Stimulated activated memory B cell treated with anti-CD40 and anti-IgM and Interleukin-4, amounts not matched to agents 10 μg/mL and 1 μg/mL and 100 μg/mL, for 72 hours (primary cell): ENCODE measurements at places on chromosomes 5 and 9.

DNA sequence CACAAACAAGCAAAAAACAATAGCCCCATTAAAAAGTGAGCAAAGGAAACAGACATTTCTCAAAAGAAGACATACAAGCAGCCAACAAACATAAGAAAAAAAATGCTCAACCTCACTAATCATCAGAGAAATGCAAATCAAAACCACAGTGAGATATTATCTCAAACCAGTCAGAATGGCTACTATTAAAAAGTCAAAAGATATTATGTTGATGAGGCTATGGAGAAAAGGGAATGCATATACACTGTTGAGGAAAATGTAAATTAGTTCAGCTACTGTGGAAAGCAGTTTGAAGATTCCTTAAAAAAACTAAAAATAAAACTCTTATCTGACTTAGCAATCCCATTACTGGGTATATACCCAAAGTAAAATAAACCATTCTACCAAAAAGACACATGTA is 28.7 kb upstream of the BARX1 start:
- ATAC-seq = no peak

GRCh38 chr9:20462410-20462809 is 159.9 kb downstream of the MLLT3 start:
- no peak for ATAC-seq

DNA sequence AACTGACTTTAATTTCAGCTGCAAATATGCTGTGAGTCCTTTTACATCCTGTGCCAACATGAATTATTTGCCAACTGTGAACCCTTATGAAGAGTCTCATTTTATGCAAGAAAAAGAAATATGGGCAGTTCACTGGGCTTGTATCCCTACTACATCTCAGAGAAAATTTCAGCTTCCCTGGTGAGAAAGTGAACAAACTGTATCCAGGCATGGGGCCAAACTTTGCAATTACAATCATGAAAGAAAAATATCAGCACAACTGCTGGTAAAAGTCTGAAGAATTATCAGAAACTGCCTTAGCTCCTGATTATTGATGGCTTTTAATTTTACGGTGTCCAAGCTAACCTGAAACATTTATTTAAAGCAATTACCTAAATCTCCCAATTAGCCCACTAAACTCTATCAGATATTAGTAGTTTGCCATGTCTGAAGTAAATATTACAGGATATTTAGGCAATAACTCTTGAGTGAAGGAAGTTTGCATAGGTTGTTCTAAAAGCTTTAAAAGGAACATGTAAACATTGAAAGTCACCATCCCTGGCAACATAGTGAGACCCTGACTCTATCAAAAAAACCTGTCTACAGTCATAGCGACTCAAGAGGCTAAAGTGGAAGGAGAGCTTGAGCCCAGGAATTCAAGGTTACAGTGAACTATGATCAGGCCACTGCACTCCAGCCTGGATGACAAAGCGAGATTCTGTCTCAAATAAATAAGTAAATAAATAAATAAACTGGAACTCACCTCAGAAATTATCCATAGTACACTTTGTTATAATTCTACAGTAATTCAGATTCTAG is 83.9 kb upstream of the HCN1 start:
- no peak for ATAC-seq

- no peak for ATAC-seq
Measured at GRCh38 chr5:68137511-68138140, 77.9 kb upstream of the PIK3R1 start.

- ATAC-seq = no peak
Measured at GRCh38 chr5:4883360-4883759, 256.8 kb upstream of the ADAMTS16 start.

GRCh38 chr9:16898464-16898863 is 28.0 kb upstream of the BNC2 start:
- no peak for ATAC-seq

GRCh38 chr9:135591506-135592330 is 30.2 kb downstream of the PAEP start:
- ATAC-seq = no peak

DNA sequence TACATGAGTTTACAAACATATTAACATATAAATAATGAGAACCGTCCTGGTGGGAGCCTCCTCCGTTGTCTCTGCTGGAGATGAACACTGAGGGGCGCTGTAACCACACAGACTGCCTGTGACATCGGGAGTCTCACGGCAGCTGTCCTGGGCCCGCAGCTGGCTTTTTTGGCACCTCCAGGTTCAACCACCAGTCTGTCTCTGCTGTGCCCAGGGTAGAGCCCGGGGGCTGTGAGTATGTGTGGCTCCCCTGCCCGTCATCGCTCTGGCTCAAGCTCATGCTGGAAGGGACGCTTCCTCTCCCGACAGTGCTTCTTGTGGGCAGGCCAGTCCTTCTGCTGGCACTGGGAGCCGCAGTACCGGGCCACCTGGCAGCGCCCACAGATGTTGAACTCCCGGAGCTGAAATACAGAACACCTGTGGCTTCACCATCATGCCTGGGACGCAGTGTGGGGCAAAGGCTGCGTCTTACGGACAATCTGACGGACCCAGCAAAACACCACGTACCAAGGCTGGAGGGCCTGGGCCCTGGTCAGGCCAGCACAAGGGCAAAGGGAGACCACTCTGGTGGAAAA is 3.6 kb upstream of the DPH7 start:
- no peak for ATAC-seq

GRCh38 chr9:113646491-113646890 is 183.0 kb downstream of the RGS3 start:
- no peak for ATAC-seq

- ATAC-seq = no peak
Measured at GRCh38 chr9:77981332-77981731, 50.3 kb downstream of the GNAQ start.

GRCh38 chr9:85715587-85715986 is 26.2 kb downstream of the AGTPBP1 start:
- ATAC-seq = peak; percentile 93

GRCh38 chr9:7849362-7849761 is 49.8 kb upstream of the DMAC1 start:
- ATAC-seq = no peak

- ATAC-seq = no peak
Measured at GRCh38 chr5:154966874-154967273, 26.0 kb downstream of the MRPL22 start.

DNA sequence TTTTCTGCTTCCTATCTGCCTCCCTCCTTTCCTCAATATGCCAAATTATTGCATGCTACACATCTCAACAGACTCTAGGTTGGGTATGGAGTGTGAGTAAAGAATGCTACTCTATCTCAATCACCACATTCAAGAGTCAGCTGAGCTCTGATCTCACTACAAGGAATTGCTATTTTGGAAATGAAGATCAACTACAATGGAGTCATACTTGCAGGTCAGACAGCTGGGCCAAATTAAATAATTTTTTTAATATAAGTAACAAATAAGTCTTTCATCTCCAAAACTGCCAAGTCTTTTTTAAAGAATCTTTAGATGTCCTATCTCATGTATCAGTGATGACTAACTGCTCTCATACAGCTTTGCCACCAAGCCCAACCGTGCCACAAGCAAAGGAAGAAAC is 64.0 kb downstream of the DEPDC1B start:
- no peak for ATAC-seq

DNA sequence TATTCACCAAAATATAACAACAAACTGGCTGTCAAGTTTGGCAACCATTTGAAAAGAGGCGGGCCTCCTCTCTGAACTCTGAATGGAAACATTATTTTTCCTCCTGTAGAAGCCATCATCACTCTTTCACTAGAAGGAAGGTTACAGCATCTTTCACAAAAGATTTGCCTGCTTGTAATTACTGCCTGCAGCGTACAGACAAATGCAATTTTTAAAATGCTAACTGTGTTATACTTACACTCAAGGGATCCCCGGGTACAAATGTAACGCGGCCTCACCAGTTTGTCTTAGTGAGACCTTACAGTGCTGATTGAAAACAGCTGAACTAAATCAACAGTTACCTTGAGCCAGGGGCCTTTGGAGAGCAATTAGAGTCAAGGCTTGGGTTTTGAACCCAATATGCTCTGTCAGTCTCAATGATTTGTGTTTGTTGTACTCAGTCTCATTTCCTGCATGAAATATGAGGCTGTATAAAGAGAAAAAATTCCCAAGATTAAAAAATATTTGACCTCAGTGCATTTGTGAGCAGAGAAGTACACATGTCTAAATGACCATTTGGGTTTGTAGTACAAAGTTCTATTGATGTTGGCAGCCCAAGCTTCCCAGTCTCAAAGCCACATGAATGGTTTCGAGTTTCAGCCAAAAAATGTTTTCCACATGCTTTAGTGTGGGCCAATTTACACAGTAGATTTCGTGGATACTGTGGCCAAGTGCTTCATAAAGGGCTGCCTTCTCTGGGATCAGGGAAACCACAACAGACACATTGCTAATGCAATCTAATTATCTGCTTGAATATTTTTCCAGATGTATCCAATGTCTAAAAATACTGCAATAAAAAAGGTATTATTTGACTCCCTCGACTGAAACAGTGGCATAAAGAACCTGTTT is 500.0 kb downstream of the SPATA31D1 start:
- no peak for ATAC-seq

DNA sequence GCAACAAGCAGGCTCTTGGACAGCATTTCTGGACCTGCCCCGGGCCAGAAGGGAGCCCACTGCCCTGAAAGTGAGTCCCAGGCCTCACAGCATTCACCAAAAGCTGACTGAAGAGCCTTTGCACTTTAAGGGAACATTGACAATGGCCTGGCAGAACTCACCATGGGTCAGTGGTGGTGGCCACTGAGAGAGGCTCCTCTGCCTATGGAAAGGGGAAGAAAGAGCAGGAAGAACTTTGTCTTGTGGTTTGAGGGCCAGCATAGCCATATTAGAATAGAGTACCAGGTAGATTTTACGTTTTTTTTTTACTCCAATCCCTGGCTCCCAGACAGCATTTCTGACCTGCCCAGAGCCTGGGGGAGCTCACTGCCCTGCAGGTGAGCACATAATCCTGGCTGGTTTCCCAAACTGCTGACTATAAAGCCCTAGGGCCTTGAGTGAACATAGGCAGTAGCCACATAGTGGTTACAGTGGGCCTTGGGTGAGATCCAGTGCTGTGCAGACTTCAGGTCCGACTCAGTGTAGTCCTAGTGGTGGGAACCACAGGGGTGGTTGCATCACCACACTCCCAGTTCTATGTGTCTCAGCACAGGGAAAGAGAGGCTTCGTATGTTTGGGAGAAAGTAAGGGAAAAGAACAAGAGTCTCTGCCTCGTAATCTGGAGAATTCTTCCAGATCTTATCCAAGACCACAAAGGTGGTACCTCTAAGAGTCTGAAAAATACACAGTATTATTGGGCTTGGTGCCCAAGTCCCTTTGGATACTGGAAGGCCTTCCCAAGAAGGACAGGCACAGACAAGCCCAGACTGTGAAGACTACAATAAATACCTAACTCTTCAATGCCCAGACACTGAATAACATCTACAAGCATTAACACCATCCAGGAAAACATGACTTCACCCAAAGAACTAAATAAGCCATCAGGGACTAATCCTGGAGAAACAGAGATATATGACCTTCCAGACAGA is 89.5 kb downstream of the TSSK1B start:
- ATAC-seq = no peak
